ENCODE measurements at places on chromosomes 2 and 18. TPM values are rescaled to one million over a fixed set of nuclear protein-coding genes. Genes with fewer than 3 reads are reported as not detected.

APLF gene
- 4.7 TPM for total RNA-seq

KIAA2012 gene
- 0.98 TPM for total RNA-seq

SLC16A14 gene
- total RNA-seq: 41.6 TPM

CFC1 gene
- 0.49 TPM for total RNA-seq

ST8SIA5 gene
- total RNA-seq: 13.3 TPM
